ENCODE measurements at places on chromosomes 12 and 14.

GRCh38 chr12:116990971-116991966 lies 80.5 kb downstream of the FBXW8 start:
- no peak for DNase-seq

- no peak for DNase-seq
Observed at GRCh38 chr12:16070113-16070512, 159.0 kb downstream of the DERA start.

DNA sequence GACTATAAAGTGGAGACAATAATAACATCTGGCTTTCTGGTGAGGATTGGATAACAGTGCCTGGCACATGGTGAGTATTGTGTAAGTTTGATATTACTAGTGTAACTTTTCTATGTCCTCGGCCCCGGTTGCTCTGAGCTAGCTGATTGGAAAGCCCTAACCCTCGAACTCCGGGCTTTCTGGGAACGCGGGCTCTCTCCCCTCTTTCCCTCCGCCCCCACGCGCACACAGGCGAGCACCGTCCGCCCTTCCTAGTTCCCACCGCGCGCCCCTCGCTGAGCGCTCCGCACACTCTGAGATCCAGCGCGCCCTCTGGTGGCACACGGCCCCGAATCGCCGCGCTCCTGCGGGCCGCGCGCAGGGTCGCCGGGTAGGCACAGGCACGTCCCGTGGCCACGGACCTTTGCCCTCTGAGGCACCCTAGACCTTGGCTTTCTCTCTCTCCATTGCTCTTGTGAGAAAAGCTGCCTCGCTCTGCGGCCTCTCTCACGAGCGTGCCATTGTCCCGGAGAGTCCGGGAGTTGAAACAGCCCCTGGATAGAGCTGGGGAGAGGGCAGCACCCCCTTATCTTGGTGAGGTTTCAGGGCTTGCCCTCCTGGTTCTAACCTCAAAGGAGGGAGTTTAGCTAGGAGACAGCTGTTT lies 23.2 kb upstream of the ESRRB start:
- DNase-seq, result peak; percentile 51

GRCh38 chr14:26128931-26129671 lies 468.7 kb downstream of the NOVA1 start:
- DNase-seq, result no peak

- DNase-seq, result no peak
Observed at GRCh38 chr14:74784634-74785033, 21.5 kb downstream of the YLPM1 start.

GRCh38 chr12:12441843-12442461 lies 85.1 kb downstream of the BORCS5 start:
- peak; percentile 41 for DNase-seq
